Upper lobe of right lung (tissue), 1 donor: ENCODE measurements at places on chromosomes 3 and 15. TPM values are rescaled to one million over a fixed set of nuclear protein-coding genes. Genes with fewer than 3 reads are reported as not detected.
A peak's percentile ranks its signal among the peaks of the same experiment; 100 is the strongest.

BDH1 gene
- 12.5 TPM for total RNA-seq

DNA sequence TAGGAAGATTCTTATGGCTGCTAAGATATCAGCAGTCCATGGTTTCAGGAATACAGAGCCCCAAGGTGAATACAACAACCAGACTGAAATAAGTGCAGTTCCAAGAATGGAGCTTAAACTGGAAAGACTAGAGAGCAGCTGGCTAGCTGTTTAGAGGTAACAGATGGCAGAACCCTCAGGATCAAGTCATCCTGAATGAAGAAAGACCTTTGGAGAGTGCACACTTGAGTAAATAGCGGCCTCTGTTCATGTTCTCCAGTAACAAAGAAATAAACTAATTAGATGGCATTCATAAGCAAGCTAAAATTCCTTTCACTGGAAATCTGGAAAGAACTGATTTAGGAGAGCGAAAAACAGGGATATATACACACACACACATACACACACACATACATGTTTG lies 968.4 kb downstream of the FHIT start:
- no peak overlapping the region for H3K27ac ChIP-seq
- H3K4me3 ChIP-seq = no peak overlapping the region
- H3K27me3 ChIP-seq = no peaks in the 10 kb centered on the region
- H3K4me1 ChIP-seq = no peaks in the 10 kb centered on the region
- no peaks in the 10 kb centered on the region for H3K36me3 ChIP-seq
- no peak for DNase-seq

GRCh38 chr3:144663456-144664436 lies 692.1 kb downstream of the DIPK2A start:
- H3K27me3 ChIP-seq = no peaks in the 10 kb centered on the region
- no peak for DNase-seq
- no peaks in the 10 kb centered on the region for H3K4me1 ChIP-seq
- no peak overlapping the region for H3K4me3 ChIP-seq

- no peaks in the 10 kb centered on the region for H3K36me3 ChIP-seq
- no peaks in the 10 kb centered on the region for H3K27me3 ChIP-seq
- no peak for DNase-seq
- no peaks in the 10 kb centered on the region for H3K4me1 ChIP-seq
- H3K27ac ChIP-seq = no peak overlapping the region
- H3K4me3 ChIP-seq = no peak overlapping the region
Observed at GRCh38 chr3:59436164-59436958, 386.5 kb upstream of the CFAP20DC start.

GRCh38 chr3:188154809-188155574 lies 1.0 kb downstream of the LPP start:
- H3K4me3 ChIP-seq = peak overlapping the region; percentile 81
- no peaks in the 10 kb centered on the region for H3K36me3 ChIP-seq
- DNase-seq = no peak
- H3K4me1 ChIP-seq = peaks cover 45% of the 10 kb centered on the region
- H3K27me3 ChIP-seq = no peaks in the 10 kb centered on the region

GRCh38 chr3:53941184-53941583 lies 49.5 kb upstream of the SELENOK start:
- no peak overlapping the region for H3K27ac ChIP-seq
- H3K27me3 ChIP-seq = peaks cover 5% of the 10 kb centered on the region
- H3K36me3 ChIP-seq = no peaks in the 10 kb centered on the region
- H3K4me3 ChIP-seq = no peak overlapping the region

P2RY14 gene
- total RNA-seq = 7.2 TPM

DNA sequence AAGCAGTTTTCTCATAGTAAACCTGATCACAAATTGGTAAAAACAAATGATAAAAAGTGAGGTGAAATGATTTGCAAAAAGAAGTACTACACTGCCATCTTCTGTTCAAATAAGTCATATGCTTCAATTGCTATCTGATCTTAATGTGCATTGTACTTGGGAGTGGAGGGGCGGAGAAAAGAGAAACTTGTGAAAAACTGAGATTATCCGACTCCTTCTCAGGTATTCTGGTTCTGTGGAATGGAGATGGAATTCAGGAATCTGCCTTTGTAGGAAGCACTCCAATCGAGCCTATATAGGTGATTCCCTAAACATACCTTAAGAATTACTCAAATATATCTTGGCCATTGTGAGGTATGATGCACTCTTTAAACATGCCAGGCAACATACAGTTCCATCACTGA lies 180.6 kb downstream of the CHL1 start:
- H3K4me3 ChIP-seq = no peak overlapping the region
- no peak for DNase-seq
- H3K4me1 ChIP-seq = no peaks in the 10 kb centered on the region
- H3K36me3 ChIP-seq = no peaks in the 10 kb centered on the region

NRG4 gene
- 1.2 TPM for total RNA-seq

WDR72 gene
- 3.2 TPM for total RNA-seq

- no peak overlapping the region for H3K27ac ChIP-seq
- no peaks in the 10 kb centered on the region for H3K27me3 ChIP-seq
- no peak for DNase-seq
Observed at GRCh38 chr3:179970746-179971145, 66.0 kb downstream of the PEX5L start.

DNA sequence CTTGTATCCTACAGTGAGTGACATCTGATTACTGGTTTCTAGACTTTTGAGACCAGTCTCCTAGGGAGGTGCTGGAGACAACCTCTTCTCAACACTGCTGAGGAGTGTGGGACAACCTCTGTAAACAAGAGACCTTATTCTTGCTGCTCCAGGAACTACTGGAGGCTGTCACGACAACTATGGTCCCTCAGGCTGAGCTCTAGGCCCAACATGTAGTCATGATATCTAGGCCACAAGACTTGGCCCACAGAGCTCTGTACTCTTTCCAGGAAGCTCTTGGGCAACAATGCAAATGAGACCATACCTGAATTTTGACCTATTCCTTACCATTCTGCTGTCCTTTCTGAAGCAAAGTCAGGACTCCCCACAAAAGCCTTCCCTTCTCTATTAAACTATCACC lies 24.3 kb upstream of the HEG1 start:
- no peak for DNase-seq
- no peaks in the 10 kb centered on the region for H3K36me3 ChIP-seq
- H3K27ac ChIP-seq = no peak overlapping the region
- no peaks in the 10 kb centered on the region for H3K27me3 ChIP-seq

LRRC49 gene
- total RNA-seq = 4.3 TPM

DNA sequence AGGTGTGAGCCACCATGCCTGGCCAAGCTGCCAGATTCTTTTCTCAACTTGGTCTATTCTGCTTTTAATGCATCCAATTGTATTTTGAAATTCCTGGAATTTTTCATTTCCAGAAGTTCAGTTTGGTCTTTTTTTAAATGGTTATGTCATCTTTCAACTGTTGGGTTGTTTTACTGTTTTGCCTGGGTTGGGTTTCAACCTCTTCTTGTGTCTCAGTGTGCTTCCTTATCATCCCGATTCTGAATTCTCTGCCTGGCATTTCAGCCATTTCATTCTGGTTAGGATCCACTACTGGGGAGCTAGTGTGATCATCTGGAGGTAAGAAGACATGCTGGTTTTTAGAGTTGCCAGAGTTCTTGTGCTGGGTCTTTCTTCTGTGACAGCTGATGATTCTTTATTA lies 61.5 kb downstream of the LRRC49 start:
- no peaks in the 10 kb centered on the region for H3K27me3 ChIP-seq
- no peak overlapping the region for H3K27ac ChIP-seq
- no peak for DNase-seq
- no peaks in the 10 kb centered on the region for H3K4me1 ChIP-seq
- no peak overlapping the region for H3K4me3 ChIP-seq

- DNase-seq = no peak
- no peak overlapping the region for H3K27ac ChIP-seq
- H3K36me3 ChIP-seq = no peaks in the 10 kb centered on the region
- no peak overlapping the region for H3K4me3 ChIP-seq
Observed at GRCh38 chr3:148233403-148233802, 464.3 kb upstream of the AGTR1 start.

- no peaks in the 10 kb centered on the region for H3K36me3 ChIP-seq
- H3K4me1 ChIP-seq = peaks cover 20% of the 10 kb centered on the region
- H3K4me3 ChIP-seq = no peak overlapping the region
- no peak for DNase-seq
- no peaks in the 10 kb centered on the region for H3K27me3 ChIP-seq
Observed at GRCh38 chr15:69719527-69720240, 267.1 kb downstream of the RPLP1 start.

DNA sequence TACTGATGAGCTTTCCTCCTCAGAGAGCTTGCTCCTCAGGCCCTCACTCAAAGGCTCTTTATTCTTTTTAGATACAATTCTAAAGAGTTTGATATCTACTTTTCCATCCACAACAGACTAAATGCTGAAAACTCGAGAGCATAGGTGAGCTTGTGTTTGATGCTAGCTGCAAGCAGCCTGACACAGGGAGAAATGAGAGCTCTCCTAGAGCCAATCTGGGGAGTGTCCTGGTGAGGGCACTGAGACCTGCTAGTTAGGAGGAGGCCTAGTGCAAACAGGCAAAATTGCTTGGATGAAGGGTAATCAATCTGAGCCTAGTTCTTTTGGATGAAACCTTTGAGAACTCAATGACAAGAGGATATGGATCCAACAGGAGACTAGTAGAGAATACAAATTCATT lies 300.8 kb downstream of the ZBTB20 start:
- no peak overlapping the region for H3K27ac ChIP-seq
- H3K36me3 ChIP-seq = no peaks in the 10 kb centered on the region
- H3K4me3 ChIP-seq = no peak overlapping the region
- peak; percentile 9 for DNase-seq
- no peaks in the 10 kb centered on the region for H3K27me3 ChIP-seq

CCR4 gene
- total RNA-seq = 1.2 TPM

- no peak overlapping the region for H3K4me3 ChIP-seq
- no peaks in the 10 kb centered on the region for H3K4me1 ChIP-seq
- H3K36me3 ChIP-seq = no peaks in the 10 kb centered on the region
- no peaks in the 10 kb centered on the region for H3K27me3 ChIP-seq
Observed at GRCh38 chr3:481680-482079, 285.1 kb downstream of the CHL1 start.

DNA sequence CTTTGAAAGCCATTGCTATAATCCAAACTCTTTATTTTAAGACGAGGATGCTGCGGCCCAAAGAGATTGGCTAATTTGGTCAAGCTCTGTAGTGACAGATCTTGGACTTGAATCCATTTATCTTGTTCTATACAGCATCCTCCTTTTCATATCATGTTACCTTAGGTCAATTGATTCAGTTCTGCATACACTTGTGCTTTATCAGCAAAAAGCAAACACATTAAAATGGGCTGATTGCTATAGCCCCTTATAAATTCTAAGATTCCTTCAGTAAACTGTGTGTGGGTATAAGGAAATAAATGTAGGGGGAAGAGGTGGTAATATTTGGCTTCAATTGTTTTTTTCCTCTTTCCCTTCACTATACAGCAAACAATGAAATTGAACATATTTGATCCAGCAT lies 40.1 kb upstream of the NECTIN3 start:
- H3K27me3 ChIP-seq = no peaks in the 10 kb centered on the region
- DNase-seq = no peak
- no peak overlapping the region for H3K4me3 ChIP-seq
- no peak overlapping the region for H3K27ac ChIP-seq
- no peaks in the 10 kb centered on the region for H3K36me3 ChIP-seq

GRCh38 chr15:72463702-72464101 lies 10.4 kb upstream of the ARIH1 start:
- H3K4me3 ChIP-seq = no peak overlapping the region
- no peak overlapping the region for H3K27ac ChIP-seq
- H3K4me1 ChIP-seq = peaks cover 5% of the 10 kb centered on the region
- H3K27me3 ChIP-seq = no peaks in the 10 kb centered on the region
- no peak for DNase-seq

SHC4 gene
- 0.32 TPM for total RNA-seq

DNA sequence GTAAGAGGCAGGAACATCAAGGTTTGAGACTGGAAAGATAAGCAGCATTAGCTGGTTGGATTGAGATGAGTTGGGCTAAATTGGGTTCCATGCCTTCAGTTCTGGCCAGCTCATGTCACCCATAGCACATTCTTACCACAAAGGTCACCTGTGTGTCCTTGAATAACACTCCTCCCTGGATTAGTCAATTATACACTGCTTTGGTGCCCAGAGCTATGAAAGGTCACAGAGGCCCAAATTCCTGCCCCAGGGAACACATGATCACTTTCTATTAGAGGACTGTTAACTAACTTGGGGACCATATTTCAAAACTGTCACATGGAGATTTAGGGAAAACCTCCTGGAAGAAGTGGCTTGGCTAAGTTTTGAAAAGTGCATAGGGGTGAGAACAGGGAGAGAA lies 40.1 kb upstream of the XCR1 start:
- H3K36me3 ChIP-seq = no peaks in the 10 kb centered on the region
- H3K4me1 ChIP-seq = peaks cover 7% of the 10 kb centered on the region
- no peak for DNase-seq
- no peak overlapping the region for H3K27ac ChIP-seq
